Type B pancreatic cell (in vitro differentiated cells): ENCODE measurements at places on chromosomes 3 and 15. TPM values are rescaled to one million over a fixed set of nuclear protein-coding genes. Genes with fewer than 3 reads are reported as not detected.

DNA sequence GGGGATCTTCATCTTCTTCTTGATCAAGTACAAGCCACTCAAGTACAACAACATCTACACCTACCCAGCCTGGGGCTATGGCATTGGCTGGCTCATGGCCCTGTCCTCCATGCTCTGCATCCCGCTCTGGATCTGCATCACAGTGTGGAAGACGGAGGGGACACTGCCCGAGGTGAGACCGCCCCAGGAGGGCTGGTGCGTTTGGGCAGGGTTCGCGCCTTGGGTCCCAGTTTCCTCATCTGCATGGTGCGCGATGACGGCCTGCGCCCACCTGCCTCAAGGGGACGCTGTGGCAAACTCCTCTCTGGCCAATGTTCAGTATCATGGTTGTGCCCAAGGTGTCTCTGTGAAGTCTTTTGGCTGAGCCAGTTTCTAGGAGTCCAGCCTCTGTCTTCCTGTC lies 57.5 kb upstream of the SLC6A1 start:
- no peak for DNase-seq

GRCh38 chr3:132641837-132642538 lies 17.6 kb downstream of the ACAD11 start:
- DNase-seq = no peak

- DNase-seq = no peak
Observed at GRCh38 chr3:55185380-55185779, 257.5 kb upstream of the LRTM1 start.

DNA sequence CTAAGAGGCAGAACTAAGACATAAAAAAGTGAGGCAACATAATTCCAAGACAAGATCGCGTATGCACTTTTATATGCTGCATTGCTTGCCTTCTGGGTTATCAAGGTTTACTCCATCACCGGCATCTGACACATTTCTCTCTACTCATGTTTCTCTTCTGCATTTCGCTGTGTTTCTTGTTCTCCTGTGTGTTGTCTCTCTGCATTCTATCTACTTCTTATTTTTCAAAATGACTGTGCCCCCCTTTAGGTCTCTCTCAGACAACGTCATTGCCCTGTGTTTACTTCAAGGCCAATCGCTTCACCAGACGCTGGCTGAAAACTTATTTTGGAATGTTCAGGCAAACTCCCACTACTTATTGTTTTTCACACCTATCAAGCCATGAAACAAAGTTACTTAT lies 280.4 kb downstream of the KCNH8 start:
- no peak for DNase-seq

DNA sequence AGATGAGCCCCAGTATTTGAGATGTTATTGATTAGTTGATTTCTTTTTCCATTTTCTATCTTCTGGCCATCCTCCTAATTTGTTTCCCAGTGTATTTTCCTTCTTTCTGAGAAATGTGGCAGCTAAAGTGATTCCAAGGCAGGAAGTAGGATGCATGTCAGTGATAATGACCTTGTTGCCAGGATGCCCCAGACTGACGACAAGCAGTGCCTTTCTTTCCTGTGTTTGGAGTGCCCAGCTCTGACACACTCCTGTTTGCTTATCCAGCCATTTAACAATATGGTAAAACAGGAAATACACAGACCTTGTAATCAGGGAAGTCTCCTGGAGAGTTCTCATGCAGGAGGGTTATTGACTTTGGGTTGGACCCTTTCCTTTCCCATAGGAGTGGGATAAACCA lies 20.4 kb downstream of the TMOD2 start:
- no peak for DNase-seq

DNA sequence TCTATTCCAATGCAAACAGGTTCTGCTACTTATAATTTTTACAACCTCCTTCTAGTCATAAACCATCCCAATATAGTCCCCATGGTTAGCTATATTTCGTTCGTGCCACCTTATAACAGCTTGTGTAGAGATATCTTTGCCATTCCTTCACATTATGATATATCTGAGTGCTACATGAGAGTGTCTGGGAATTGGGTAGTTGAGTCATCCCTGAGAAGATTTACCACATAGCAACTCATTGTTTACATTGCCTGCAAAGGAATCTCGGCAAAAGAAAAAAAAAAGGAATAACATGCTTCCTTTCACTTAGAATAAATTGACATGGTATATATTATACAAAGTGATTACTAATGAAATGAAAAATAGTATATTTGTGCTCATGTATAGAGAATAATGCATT lies 86.0 kb upstream of the VGLL3 start:
- no peak for DNase-seq

ZNF621 gene
- total RNA-seq = 17.0 and 23.3 TPM in 2 replicates

SLC7A14 gene
- total RNA-seq = 3.3 and 13.5 TPM in 2 replicates

DNA sequence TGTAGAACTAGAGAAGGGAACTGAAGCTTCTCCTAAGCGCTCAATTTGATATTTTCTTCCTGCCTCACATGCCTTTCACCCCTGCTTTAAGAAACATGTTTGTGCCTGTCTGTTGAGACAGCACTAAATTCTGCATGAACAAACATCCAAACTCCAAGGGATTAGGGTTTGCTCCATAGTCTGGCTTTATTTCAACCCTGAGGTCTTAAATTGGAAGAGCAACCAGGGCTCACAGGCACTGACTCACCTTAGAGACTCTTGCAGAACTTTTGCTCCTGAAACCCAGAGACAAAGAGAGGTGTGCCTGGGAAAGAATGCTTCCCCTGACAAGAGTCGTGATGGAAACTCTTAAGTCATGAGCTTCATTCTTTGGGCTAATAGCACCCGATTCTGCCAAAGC lies 393.9 kb upstream of the MCTP2 start:
- DNase-seq = no peak
